ENCODE measurements at places on chromosomes 3 and 15.

DNA sequence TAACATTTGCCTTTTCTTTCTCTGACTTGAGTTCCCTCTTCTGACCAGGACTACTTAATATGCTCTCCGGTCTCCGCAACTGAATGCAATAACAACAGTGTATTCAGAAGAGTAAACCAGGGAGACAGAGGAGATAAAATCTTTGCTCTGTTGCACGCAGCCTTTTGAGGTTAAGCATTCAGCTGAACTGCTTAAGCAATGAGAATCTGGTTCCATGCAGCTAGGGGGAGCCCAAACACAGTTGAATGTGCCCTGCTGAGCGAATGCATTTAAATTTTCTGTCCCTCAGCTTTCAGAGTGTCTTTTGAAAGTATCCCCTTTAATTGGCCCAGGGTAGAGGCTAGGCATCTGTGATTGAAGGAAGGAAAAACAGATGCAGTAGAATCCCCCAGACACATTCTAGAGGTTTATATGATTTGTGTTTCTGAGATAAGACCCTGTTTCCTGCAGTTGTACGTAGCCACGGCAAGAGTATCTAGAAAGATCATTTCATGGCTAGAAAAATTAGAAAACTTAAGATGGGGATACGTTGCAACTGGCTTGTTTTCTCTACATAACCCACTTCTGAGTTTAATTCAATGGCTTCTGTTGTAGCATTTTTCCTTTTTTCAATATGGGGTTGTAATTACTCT lies 309.6 kb downstream of the TUSC7 start:
- no peak for DNase-seq

DNA sequence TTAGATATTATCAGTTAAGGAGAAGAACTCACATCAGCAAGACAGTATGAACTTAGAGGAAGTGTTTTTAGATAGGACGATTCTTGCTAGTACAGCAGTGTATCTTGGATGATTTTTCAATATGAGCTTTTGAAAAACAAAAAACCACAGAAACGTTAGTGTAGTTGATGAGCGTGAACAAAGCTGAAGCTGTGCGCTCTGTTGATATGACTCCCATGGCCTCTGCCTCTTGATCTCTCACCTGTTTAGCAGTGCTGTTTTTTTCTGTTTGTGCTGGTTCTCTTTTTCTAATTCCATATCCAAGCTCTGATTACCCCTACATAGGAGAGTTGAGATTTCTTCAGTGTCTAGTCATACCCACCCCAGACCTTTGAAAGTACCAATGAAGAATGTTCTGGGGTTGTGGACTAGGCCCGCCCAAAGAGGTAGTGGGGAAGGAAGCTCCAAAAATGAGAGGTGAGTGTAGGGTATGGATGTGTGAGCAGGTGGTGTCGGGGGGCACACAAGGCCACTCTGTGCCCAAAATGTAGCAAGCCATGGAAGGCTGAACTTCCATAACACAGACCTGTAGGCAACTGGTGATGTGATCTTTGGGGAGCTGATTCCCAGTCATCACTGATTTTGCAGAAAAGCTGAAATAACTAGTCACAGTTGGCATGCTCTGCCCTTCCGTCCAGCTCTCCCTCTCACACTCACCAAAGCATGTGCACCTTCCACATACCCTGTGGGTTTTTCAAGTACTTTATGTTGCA lies 20.0 kb upstream of the CMTM7 start:
- no peak for DNase-seq

- DNase-seq = no peak
Measured at GRCh38 chr3:1082108-1082507, 10.7 kb upstream of the CNTN6 start.

DNA sequence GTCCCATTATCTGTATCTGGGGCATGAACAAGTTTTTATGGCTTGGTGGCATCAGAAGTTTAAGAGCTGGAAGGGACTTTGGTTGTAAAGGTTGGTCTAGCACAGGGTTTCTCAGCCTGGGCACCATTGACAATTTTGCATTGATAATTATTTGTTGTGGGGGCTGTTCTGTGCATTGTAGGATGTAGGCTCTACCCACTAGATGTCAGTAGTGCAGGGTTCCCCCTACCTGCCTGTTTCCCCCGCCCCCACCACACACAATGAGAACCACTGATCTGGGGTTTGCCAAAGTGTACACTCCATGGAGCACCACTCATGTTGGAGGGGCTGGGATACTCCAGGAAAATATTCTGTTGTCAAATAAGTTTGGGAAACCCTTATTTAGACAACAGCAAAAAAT lies 42.7 kb downstream of the PLCL2 start:
- no peak for DNase-seq

DNA sequence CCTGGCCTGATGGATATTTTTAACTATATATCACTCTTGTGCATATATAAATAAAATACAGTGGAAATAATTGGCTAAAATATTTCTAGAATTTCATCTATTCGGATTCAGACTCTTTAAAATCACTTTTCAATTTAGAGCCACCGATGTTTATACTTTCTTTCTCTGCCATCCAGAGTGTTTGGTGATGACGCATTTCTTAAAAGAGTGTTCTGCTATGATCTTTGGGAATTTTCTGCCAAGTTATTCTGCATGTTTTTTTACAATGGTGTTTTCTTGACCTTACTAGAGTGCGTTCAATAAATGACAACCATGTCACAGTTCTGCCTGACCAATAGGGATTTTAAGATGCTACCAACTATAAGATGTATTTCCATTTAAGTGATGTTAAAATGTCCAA lies 30.2 kb downstream of the PPP2R3A start:
- no peak for DNase-seq

DNA sequence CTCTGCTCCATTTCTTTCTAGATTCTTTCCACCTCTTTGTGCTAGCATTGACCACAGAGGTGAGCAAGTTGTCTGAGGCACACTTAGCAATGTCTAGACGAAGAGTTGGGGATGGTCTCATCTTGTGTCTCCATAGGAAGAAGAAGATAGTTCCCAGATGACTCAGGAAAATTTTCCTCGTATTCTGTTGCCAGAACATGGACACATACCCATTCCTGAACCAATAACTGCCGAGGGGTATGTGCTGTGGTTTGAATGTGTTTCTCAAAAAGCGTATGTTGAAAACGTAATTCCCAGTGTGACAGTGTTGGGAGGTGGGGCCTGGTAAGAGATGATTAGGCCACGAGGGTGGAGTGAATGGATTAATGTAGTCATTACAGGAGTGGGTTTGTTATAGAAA lies 107.5 kb upstream of the GALNT15 start:
- DNase-seq = no peak

- DNase-seq = peak; percentile 7
Measured at GRCh38 chr3:46276497-46277099, 34.3 kb downstream of the CCR3 start.

DNA sequence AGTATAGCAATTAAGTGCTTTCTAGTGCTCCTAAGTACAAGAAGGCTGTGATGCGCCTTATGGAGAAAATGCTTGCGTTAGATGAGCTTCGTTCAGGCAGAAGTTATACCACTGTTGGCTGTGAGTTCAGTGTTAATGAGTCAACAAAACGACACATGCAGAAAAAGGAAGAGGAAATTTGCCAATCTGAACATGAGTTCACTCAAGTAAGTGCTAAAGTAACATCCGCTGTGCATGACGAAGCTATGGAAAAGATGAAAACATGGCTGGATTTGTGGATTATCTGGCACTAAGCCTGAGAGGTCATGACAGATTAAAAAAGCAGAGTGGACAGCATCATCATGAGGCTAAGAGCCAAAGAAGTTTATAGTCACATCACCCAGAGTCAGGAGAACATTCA lies 36.9 kb downstream of the SH3BP5 start:
- no peak for DNase-seq

All from activated naive CD4-positive, alpha-beta T cell (primary cell).